ENCODE measurements at places on chromosomes 2 and 18. TPM values are rescaled to one million over a fixed set of nuclear protein-coding genes. Genes with fewer than 3 reads are reported as not detected.

TMEM169 gene
- total RNA-seq, result 1.8 TPM

GRCh38 chr18:9760641-9761040 lies 52.5 kb downstream of the RAB31 start:
- no peak for DNase-seq

MTCL1 gene
- total RNA-seq, result 0.06 TPM

PSMA8 gene
- total RNA-seq, result 0.45 TPM

DNA sequence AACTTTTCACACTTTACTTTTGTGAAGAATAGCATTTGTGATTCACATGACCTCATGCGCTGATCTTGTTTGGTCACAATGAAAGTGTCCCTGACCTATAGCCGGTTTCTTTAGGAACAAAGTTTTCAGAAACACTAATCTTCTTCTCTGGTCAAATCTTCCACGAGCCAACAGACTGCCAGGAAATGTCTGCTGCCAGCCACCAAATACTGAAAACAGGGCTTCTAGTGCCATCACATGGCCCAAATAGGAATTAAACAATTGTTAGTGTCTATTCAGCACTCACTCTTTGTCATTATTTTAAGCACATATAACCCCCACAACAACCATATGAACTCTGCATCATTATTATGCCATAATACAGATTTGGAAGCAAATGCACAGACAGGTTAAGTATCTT lies 286.5 kb upstream of the SYT4 start:
- DNase-seq, result no peak

DNA sequence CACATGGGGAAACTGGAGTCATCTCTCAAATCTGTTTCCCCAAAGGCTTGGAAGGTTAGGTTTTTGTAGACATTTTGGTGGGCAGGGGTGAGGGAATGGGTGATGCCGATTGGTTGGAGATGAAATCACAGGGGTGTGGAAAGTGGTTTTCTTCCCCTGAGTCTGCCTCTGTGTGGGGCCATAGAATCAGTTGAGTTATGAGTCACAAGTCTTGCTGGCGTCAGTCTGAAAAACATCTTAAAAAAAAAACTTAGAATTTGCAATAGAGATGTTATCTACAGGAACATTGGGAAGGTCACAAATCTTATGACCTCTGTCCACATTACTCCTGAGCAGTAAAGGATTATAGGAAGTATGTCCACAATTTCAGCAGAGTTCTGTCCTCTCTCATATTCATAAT lies 314.6 kb downstream of the CNTNAP5 start:
- DNase-seq, result no peak

DNA sequence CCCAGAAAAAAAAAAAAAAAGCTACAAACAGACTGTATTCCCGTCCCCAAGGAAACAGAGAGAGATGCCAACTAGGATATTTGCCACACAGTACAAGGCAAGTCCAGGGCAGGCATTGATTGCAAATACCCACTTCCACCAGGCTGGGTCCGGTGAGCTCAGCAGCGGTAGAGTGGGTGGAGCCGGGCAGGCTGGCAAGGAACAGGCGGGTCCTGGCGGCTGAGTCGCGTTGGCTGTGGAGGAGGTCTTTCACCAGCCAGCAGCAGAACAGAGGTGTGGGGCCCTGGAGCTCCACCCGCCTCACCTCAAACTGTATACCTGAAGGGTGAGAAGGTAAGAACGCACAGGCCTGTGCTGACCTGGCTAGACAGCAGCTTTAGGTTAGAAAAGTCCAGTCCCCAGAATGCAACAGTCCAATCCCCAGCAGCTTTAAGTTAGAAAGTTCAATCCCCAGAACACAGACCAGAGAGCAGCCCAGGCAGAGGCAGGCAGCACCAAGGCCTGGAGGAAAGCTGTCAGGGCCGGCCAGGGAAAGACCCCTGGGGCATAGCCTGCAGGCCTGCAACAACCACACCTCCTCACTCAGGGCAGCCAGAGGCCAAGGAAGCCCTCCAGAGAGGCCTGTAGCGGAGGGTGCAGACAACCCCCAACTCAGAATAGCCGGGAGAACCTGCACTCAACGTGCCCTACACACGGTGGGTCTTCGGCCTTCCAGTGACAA lies 21.9 kb upstream of the MTERF4 start:
- DNase-seq, result no peak

DNA sequence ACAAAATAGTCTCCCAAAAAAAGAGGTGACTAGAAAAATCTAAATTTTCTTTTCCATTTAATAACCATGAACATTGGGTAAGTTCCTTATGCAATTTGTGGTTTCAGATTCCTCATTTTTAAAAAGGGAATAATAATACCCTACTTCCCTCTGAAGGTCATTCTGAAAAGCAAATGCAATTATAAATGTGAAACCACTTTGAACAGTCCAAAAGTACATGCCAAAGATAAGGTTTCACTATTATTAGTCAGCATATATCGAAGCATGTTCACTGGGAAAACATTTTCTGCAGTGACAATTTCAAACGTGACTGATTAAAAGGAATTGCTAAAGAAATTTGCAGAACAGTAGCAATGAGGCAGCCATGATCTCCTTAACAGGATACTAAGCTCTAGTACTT lies 100.1 kb upstream of the RNF152 start:
- DNase-seq, result no peak

DPP10 gene
- not detected for total RNA-seq

C2orf80 gene
- not detected for total RNA-seq

DNA sequence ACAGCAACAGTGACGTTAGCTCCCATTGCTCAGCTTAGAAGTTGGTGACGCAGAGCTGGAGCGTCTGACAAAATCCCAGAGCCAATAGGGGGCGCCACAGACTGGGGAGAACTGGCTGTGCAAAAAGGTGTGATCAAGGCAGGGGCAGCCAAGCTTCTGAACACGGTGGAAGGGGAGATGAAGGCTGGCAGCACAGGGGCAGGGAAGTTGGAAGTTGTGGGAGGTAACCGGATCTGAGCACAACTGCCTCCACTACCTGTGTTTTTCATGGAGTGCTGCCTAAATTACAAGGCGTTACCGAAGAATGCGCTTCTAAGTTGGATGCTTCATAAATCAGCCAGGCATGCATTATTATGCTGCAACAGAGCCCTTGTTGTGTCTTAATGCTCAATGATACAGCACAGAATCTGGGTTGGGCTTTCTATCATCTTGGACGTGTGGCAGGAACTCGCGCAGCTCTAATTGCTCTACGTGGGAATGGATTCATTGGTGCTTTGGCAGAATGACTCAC lies 370.0 kb downstream of the SLC4A3 start:
- DNase-seq, result peak; percentile 30
